ENCODE measurements at places on chromosomes 5 and 9.

DNA sequence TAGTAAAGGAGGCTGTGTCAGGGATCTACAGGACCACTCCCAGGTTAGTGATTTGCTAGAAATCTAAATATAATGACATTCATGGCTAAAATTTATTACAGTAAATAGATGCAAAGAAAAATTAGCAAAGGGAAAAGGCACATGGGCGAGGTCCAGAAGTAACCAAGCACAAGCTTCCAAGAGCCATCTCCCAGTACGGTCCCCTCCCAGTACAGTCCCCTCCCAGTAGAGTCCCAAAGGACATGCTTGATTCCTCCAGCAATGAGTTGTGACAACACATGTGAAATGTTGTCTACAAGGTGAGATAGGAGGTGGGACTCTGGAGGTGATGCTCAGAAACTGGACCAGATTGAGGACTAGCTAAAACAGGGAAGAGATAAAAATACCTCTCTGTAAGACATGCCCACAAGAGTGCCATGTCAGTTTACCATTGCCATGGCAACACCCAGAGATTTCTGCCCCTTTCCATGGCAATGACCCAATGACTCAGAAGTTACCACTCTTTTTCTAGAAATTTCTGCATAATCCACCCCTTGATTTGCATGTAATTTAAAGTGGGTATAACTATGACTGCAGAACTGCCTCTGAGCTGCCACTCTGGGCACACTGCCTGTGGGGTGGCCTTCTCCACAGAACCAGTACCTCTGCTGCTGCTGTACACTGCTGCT, 27.9 kb upstream of the CEMIP2 start:
- DNase-seq, result no peak

DNA sequence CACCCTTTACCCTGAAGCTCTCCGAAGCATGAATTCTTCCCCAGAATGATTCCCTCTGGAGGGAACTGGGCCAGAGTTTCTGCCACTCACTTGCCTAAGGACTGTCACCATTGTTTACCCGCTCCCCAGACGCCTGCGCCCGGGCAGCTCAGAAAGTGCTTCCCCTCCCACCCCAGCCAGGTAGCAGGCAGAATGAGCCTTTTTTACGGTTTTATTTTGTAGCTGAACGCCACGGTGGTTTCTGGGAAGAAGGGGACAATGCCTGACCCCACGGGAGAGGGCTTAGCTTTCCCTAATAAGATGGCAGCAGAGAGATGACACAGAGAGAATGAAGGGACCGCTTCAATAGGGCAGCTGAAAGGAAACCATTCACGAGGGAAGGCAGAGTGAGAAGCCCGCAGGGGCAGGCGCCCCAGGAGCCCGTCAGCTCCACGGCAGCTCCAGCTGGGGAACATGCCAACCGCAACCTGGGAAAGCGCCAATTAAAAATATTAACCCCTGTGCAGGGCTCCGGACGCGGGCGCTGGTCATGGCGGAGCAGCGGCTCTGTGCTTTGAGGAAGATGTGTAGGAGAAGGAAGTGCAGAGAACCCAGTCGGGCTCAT, 20.4 kb upstream of the NTNG2 start:
- DNase-seq, result no peak

GRCh38 chr5:24365406-24365805, 279.4 kb downstream of the CDH10 start:
- no peak for DNase-seq

GRCh38 chr5:159609359-159609758, 279.1 kb upstream of the IL12B start:
- no peak for DNase-seq

DNA sequence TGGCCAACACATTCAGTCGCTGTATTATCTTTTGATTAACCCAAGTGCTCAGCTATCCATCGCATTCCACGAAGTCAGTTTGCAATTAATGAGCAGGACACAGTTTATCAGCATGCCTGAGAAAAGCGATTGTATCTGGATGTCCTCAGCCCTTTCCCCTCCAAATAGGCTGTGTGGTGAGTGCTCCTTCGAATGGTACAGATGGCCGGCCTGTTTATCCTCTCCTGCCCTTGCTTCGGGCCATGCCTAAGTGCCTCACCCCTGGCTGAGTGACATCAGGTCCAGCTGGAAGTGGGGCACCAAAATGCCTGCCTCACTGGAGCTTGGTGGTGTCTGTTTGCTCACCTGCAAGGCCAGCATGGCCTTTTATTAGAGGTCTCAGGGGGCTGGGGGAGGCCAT, 317.3 kb downstream of the GADD45G start:
- no peak for DNase-seq

GRCh38 chr5:133544346-133544745, 68.0 kb downstream of the FSTL4 start:
- DNase-seq, result no peak

All from stimulated activated CD4-positive, alpha-beta T cell treated with anti-CD3 and anti-CD28 coated beads, Interleukin-4, amount 100 ng/mL, for 1 hour (primary cell).